ENCODE measurements at places on chromosomes 2 and 18. TPM values are rescaled to one million over a fixed set of nuclear protein-coding genes. Genes with fewer than 3 reads are reported as not detected.
A peak's percentile ranks its signal among the peaks of the same experiment; 100 is the strongest.

- DNase-seq = peak; percentile 92
Measured at GRCh38 chr2:72770879-72771461, 54.9 kb downstream of the EXOC6B start.

The RAMP1 gene
- total RNA-seq = 248 TPM

DNA sequence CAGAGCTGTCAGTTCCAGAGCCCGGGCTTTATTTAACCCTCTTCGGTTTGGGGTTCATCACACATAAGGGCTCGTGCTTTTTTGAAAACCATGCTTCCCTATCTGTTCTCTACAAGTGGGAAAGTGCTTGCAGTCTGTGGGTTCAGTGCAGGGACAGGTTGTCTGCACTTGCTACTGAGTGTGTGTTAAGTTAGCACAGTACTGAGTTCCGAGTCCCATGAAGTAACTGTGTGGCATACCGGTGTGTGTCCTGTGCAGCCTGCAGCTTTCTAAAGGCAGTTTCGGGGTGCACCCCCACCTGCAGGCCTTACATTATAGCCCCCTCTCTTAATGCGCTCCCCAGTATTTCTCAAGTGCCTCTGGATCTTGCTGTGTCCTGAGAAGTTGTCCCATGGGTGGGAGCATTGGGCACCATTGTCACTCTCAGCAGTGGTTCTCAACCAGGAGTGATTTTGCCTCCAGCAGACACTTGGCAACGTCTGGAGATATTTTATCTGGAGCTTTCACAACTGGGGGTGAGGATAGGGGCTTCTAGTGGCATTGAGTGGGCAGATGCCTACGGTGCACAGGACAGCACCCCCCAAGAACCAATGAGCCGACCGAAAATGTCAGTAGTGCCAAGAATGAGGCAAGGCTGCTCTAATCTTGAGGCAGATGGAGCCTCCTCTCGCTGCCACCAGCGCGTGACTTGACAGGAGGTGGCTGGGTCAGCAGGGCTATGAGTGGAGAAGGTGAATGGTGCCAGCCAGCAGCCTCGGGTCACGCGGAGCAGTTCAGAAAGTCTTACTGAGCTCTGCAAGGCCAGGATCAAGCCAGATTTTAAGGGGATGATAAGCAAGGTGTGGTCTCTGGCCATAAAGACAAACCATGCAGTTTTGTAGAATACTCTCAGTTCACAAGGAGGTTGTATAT is 152.2 kb downstream of the SMAD7 start:
- no peak for DNase-seq

- DNase-seq = no peak
Measured at GRCh38 chr18:11671156-11671555, 17.9 kb upstream of the GNAL start.

- DNase-seq = no peak
Measured at GRCh38 chr2:110682267-110682666, 4.4 kb upstream of the BUB1 start.

GRCh38 chr2:46978723-46979122 is 63.1 kb upstream of the MCFD2 start:
- no peak for DNase-seq

DNA sequence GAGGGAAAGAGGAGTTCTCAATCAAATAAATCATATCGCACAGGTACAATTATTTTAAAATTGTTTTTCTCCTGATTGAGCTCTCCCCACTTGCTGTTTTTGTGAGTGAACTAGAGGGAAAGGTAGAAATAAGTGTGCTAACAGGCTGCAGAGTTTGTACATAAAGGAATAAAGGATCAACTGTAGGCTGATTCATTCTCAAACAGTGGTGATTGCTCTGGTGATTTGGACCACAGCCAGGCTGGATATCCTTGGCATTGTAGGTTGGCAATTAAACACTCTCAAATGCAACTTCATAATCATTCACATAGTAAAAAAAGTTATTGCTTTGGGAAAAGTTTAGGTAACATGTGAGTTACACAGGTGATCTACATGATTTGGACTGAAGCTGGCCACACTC is 29.8 kb downstream of the LRP1B start:
- peak; percentile 28 for DNase-seq

The ARHGEF33 gene
- 0.06 TPM for total RNA-seq

- peak; percentile 66 for DNase-seq
Measured at GRCh38 chr2:95389245-95390119, 13.0 kb upstream of the FAHD2A start.

The NETO1 gene
- 12.9 TPM for total RNA-seq

DNA sequence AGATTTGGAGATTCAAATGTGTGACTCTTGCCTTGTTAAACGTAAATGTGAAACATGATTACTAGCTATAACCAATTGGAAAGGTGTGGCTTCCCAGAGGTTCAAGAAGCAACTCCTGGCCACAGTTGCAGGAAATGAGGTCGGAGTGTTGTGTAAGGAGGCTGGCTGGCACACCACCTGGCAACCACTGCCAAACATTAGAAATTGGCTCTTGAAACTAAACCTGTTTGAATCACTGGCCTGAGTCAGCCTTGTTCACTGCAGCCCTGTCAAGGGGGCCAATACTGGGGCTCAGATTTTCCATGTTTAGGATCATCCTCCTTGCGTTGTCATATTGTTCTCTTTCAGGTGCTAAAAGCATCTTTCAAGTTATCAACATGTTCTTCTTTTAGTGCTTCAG is 206.3 kb downstream of the ARL6IP6 start:
- peak; percentile 66 for DNase-seq

DNA sequence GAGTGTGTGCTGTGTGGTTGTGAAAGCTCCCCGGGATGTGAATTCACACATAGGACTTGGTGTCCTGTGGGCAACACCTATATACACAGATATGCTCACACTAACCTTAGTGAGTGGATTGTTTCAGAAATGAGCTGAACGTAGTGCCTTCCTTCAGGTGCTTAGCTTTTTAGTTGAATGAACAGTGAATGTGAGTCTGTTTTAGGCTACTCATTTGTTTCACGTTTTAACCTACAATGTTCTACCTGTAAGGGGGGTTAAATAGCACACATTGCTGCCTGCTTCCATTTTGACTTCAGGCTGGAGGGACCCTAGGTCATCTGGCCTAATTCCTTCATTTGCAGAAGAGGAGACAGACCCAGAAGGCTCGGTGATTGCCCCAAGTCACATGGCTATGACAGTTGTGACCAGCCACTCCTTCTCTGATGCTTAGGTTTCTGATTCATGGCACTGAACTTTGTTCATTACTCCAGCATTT is 1.0 kb downstream of the PLEK start:
- DNase-seq = no peak

GRCh38 chr2:3488855-3489763 is 30.2 kb downstream of the ADI1 start:
- no peak for DNase-seq

GRCh38 chr2:184799379-184799778 is 201.1 kb downstream of the ZNF804A start:
- DNase-seq = no peak

DNA sequence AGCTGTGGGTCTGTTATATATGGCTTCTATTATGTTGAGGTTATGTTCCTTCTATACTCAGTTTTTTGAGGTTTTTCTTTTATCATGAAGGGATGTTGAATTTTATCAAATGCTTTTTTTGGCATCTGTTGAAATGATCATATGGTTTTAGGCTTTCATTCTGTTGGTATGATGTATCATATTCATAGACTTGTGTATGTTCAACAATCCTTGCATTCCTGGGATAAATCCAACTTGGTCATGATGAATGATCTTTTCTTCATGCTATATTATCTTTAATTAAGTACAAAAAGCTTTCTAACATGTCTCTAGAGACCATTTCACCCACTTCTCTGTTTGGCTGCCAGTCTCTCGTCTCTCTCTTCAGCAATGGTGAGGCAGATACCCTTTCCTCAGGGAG is 54.2 kb downstream of the MDH1 start:
- DNase-seq = no peak
